Temporal lobe (tissue), 4 donors: ENCODE measurements at places on chromosomes 3 and 15. TPM values are rescaled to one million over a fixed set of nuclear protein-coding genes. Genes with fewer than 3 reads are reported as not detected.

Gene GUCA1C
- not detected for total RNA-seq

Gene BBS4
- 20.4 TPM for total RNA-seq

Gene PRSS50
- 0.25 TPM for total RNA-seq

Gene SIDT1
- 3.7 TPM for total RNA-seq

Gene APH1B
- 16.0 TPM for total RNA-seq

Gene CTXN2
- total RNA-seq: 0.25 TPM

Gene CHCHD6
- 28.5 TPM for total RNA-seq

Gene SNX22
- total RNA-seq: 4.2 TPM

Gene TNIK
- 69.1 TPM for total RNA-seq

Gene TGM5
- total RNA-seq: not detected

Gene AP3B2
- 45.7 TPM for total RNA-seq

Gene NR2E3
- not detected for total RNA-seq

Gene TM4SF18
- total RNA-seq: 3.7 TPM

Gene POLG
- total RNA-seq: 27.5 TPM

Gene NRROS
- 0.49 TPM for total RNA-seq

Gene CCDC14
- total RNA-seq: 84.1 TPM

Gene ADAMTS7
- total RNA-seq: 10.6 TPM

Gene COL6A6
- 0.49 TPM for total RNA-seq

Gene ERICH6
- 0.25 TPM for total RNA-seq

Gene HYAL1
- total RNA-seq: 0.49 TPM

Gene GASK1A
- 4.9 TPM for total RNA-seq

Gene MEGF11
- total RNA-seq: 5.2 TPM

Gene COL6A5
- under 0.01 TPM for total RNA-seq

Gene SLC22A13
- under 0.01 TPM for total RNA-seq
